ENCODE measurements at places on chromosomes 1 and 21.

- DNase-seq, result no peak
These were observed 512.2 kb upstream of the NR5A2 start for GRCh38 chr1:199515261-199515660.

DNA sequence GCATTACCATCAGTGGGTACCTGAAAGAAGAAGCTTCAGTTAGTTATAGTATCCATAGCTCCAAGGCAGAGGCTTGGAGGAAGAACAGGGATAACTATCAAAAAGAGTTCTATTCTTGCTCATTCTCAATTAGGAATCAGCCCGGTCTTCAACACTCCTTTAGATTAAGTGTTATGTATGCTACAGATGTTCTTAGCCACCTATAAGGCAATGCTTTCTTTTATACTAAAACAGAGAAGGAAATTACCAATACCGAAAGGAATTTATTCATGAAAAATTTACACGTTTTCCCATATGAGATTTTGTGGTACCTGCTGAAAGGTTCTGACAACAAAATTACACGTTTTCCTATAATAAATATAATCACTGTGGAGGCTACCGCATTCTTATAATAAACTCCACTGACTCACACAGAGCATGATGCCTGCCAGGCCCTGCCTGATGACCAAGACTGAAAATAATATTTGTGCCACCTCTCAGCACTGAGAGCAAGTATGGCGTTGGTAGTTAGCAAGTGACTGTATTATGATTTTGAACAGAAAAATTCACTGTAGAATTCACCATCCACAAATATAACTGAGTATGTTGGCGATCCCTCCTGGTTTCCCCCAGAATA lies 58.3 kb downstream of the APP start:
- DNase-seq, result no peak

DNA sequence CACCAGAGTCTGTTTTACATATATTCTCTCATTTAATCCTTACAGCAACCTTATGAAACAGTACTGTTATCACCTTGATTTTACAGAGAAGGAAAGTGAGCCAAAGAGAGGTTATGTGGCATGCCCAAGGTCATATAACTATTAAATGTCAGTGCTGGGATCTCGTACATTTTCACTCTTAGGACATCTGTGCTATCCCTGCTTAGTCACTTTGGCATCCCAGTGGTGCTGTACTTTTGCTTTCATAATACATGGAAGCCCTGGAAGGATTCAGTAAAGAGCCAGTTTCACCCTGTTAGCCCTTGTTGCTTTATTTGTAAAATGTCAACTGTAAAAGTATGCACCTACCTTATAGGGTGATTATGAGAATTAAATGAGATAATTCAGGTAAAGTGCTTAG lies 104.4 kb downstream of the NFIA start:
- no peak for DNase-seq

GRCh38 chr1:170545476-170545875 lies 13.5 kb downstream of the GORAB start:
- DNase-seq, result no peak

DNA sequence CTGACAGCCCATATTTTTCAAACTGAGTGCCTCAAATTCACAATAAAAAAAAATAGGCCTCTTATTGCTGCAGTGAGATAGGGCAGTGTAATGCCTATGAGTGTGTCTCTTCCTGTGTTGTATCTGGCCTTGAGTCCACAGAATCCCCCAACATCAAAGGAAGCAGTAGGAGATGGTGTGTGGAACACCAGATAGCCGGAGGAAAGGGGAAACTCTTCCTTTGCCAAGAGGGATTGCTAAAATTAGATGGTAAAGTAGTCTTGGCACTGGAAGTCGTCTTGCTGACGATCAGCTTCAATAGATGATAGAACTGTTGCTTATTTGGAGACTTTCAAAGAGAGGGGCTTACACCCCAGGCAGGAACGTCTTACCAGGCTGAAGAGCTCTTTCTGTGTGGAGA lies 51.8 kb downstream of the RUNX1 start:
- DNase-seq, result no peak

DNA sequence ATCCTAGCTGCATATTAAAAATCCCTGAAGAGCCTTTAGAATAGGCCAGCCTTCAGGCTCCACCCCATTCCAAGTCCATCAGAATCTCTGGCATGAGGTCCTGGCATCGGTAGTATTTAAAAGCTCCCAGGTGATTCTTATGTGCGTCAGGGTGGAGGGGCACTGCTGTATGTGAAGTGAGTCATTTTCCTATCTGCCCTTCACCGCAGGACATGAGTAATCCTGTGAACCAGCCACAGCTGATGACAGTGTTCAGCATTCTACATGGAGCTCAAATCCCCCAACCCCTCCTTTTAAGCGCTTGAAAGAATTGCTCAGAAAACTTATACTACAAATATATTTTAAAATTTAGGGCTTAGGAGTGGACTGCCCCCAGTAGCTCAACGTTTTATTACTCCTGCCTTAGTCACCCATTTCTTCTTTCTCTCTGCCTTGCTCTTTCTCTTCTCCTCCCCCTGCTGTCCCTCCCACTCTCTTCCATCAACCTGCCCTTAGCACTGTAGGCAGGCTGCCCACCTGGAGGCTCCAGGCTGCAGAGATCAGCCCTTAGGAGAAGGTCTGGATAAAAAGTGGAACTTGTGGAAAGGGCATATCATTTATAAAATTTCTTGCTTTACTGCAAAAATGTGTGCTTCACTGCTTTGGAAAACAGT lies 73.8 kb upstream of the ZNF281 start:
- no peak for DNase-seq

DNA sequence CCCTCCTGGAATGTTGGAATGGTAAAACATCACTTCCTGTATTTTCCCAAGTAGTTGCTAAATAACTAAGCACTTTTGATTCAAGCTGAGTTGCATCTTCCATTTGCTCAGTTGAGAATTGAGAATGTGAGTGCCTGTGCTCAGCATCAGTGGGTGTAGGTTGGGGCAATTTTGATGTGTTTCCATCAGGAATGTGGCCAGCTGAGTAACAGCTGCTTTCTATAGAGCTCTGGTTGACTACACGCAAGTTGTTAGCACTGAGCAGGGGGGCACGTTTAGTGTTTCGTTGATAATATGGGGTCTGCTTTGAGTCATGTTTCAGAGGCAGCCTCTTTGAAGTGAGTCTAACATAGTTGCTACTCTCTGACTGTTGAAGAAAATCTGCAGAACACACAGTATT lies 41.5 kb downstream of the LRRC53 start:
- no peak for DNase-seq

- DNase-seq, result no peak
These were observed 1.4 kb downstream of the PEAR1 start for GRCh38 chr1:156894711-156895454.

GRCh38 chr1:174160109-174160473 lies 771 bp downstream of the RABGAP1L start:
- DNase-seq, result peak; percentile 24

- no peak for DNase-seq
These were observed 23.0 kb upstream of the SYNC start for GRCh38 chr1:32725615-32725982.

- DNase-seq, result no peak
These were observed 54.1 kb upstream of the CFAP298 start for GRCh38 chr21:32666258-32666657.

GRCh38 chr1:10033359-10033845 lies 644 bp downstream of the UBE4B start:
- DNase-seq, result no peak

DNA sequence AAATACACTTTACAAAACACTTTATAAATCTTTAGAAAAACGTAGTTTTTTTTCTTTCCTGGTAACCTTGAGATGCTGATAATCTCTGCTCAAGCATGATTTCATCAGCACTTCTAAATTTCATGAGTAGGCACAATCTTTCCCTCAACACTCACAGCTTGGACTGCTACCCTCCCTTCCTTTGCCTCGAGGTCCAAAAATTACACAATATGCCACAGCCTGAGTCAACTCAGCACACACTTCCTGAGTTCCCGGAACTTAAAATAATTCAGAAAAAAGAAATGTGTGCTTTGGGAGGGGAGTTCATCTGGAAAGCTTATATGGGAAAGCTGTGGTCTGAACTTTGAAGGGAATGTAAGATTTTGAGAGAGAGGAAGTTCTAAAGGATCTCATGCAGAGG lies 5.9 kb downstream of the CLCA2 start:
- no peak for DNase-seq

DNA sequence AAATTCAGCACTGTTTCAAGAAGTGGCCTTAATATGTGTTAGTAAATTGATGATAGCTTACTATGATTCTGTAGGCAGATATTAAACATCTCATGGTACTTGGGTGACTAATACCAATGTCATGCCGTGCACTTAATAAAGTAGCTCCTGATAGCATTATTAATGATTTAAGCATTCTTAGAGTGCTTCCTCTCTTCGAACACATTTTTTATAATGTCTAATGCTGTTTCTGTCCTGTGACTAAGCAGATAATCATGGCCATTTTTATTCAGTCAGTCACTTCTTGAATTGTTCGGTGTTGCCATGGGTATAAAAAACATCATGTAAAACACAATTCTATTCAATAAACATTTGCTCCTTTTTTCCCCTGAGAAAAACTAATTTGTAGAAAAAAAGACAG lies 804.6 kb upstream of the ADGRL4 start:
- DNase-seq, result no peak

GRCh38 chr1:50266509-50266908 lies 156.7 kb downstream of the DMRTA2 start:
- DNase-seq, result no peak

DNA sequence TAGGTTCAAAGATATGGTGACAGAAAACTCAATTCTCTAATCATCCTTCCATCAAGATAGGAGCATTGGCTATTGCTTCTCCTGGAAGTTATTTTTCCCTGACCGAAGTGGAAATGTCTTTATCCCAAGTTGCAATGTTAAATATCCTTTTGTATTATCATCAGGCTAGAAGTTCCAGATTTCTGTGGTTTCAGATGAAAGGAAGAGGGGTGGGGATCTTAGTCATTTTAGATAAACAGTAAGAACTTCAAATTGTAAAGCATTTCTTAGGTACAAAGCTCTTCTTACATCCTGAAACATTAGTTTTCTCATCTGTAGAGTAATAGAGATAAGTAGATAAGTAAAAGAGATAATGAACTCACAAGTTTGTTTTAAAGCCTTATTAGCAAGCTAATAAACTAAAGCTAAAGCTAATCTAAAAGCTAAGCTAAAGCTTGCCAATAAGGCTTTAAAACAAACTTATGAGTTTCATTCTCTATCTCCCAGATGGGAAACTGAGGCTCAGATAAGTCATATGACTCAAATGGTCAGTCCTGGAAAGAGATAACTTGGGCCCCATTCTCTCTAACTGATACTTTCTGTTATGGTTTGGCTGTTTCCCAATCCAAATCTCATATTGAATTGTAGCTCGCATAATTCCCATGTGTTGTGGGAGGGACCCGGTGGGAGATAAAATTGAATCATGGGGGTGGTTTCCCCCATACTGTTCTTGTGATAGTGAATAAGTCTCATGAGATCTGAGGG lies 99.2 kb upstream of the KCNK2 start:
- no peak for DNase-seq

GRCh38 chr21:28541371-28542112 lies 451.1 kb downstream of the LTN1 start:
- DNase-seq, result no peak

GRCh38 chr1:13900583-13900982 lies 200.6 kb downstream of the PRDM2 start:
- no peak for DNase-seq

DNA sequence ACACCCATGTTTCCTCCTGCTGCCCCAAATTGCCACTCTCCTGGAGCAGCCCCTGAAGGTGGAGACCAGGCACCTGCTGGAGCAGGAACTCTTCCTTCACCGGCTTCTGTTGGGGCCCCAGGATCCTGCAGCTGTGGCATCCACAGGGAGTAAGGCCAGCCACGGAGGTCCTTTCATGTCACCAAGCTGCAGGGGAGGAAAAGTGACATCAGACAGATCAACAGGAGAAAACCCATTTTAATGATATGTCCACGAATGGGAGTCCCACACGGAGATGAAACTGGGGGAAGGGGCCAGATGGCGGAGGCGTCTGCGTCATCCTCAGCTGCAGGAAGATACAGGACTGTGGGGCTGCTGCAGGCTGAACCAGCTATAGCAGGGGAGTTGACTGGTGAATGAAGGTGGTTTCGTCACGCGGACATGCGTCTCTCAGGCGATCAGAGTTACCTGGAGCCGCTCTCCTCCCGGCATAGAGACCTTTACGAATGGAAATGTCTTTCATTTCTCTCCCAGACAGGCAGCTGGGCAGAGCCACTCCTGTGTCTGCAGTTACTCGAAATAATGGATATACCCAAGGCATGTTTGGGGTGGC lies 9.9 kb downstream of the TP73 start:
- DNase-seq, result no peak

DNA sequence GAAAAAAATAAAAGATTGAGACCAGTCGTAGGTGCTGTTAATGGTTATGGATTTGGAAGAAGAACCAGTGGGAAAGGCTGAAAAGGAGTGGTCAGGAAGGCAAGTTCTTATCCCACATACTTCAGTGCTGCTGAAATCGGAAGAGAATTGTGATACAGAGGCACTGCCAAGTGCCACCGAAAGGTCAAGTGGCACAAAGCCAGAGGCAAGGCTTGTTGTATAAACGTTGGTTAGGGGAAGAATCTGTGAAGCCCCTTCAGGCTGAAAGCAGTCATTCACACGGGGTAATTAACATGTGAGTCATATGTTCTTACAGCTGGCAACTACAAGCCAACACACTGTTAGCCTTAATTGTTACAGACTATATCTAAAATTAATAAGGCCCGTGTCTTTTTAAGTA lies 48.8 kb downstream of the ZBTB40 start:
- DNase-seq, result no peak

- DNase-seq, result no peak
These were observed 22.0 kb downstream of the WNT9A start for GRCh38 chr1:227925582-227926198.

DNA sequence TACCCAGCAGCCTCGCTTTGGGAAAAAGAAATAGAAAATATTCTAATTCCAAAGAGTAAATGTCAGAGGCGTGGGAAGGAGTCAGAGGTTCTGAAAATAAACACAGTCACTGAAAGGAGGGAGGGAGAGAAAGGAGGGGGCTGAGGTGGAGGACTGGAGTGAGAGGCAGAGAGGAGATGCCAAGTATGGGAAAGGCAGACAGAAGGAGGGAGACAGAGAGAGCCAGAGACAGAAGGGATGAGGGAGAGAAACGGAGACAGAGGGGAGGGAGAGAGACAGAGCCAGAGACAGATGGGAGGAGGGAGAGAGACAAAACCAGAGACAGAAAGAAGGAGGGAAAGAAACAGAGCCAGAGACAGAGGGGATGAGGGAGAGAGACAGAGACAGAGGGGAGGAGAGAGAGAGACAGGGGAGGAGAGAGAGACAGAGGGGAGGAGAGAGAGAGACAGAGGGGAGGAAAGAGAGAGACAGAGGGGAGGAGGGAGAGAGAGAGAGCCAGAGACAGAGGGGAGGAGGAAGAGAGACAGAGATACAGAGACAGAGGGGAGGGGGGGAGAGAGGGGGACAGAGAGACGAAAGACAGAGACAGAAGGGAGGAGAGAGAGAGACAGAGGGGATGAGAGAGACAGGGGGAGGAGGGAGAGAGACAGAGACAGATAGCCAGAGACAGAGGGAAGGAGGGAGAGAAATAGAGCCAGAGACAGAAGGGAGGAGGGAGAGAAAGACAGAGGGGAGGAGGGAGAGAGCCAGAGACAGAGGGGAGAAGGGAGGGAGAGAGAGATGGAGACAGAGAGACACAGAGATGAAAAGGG lies 525.5 kb downstream of the MATN1 start:
- DNase-seq, result no peak

GRCh38 chr1:203281033-203281432 lies 24.3 kb upstream of the BTG2 start:
- DNase-seq, result no peak

- no peak for DNase-seq
These were observed 66.2 kb downstream of the UMODL1 start for GRCh38 chr21:42137191-42137904.

GRCh38 chr1:53545663-53546408 lies 86.6 kb downstream of the DMRTB1 start:
- peak; percentile 8 for DNase-seq

GRCh38 chr1:7174980-7175906 lies 390.0 kb downstream of the CAMTA1 start:
- no peak for DNase-seq

Measured in omental fat pad (tissue), 4 donors.